HuH-7.5 (cell line): ENCODE measurements at places on chromosomes 3 and 15.

DNA sequence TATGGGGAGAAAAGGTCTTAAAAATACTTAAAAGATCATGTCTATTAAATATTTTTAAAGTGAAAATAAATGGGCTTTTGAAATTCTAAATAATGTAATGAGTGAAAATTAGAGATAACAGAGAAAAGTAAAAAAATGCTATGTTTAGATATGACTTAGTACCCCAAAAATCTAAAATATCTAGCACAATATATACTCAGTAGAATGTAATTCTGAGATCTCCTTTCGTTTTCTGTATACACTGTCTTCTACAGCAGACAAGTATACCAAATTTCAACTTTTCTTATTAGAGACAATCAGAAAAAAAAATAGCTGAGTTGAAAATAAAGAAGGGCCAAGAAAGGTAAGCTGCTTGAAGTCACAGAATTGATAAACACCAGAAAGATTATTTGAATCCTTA, 140.8 kb downstream of the ADAM10 start:
- no peak for DNase-seq

DNA sequence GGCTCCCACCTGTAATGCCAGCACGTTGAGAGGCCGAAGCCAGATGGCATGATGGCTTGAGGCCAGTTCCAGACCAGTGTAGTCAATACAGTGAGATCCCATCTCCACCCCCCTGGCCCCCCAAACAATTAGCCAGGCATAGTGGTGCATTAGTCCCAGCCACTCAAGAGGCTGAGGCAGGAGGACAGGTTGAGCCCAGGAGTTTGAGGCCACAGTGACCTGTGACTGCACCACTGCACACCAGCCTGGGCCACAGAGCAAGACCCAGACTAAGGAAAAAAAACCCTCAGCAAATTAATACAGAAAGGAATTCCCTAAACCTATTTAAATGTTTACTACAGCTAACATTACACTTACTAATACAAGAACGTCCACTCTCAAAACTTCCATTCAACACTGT, 424.6 kb downstream of the SHQ1 start:
- DNase-seq = no peak

DNA sequence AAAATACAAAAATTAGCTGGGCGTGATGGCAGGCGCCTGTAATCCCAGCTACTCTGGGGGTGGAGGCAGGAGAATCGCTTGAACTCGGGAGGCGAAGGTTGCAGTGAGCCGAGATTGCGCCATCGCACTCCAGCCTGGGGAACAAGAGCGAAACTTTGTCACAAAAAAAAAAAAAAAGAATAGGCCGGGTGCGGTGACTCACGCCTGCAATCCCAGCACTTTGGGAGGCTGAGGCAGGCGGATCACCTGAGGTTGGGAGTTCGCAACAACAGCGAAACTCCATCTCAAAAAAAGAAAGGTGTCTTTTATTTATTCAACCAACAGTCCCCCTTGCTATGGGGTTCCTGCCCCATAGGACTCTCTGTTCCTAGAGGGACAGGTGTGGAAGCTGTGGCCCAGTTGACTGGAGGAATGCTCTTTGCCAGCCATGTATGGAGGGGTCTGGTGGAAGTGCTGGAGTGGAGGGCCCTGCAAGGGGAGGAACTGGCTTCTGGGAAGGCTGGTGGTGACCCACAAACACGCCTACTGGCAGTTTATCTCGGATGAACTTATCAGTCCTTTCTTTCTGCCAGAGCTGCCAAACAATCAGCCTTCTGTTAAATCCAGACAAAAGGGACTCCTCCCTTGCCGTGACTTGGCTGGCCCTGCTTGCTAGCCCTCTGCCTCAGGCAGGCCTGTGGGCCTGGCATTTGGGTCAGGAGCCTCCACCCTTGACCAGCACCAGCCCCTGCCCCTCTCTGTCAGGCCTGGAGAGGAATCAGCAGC, 4.6 kb upstream of the DAG1 start:
- peak; percentile 46 for DNase-seq

DNA sequence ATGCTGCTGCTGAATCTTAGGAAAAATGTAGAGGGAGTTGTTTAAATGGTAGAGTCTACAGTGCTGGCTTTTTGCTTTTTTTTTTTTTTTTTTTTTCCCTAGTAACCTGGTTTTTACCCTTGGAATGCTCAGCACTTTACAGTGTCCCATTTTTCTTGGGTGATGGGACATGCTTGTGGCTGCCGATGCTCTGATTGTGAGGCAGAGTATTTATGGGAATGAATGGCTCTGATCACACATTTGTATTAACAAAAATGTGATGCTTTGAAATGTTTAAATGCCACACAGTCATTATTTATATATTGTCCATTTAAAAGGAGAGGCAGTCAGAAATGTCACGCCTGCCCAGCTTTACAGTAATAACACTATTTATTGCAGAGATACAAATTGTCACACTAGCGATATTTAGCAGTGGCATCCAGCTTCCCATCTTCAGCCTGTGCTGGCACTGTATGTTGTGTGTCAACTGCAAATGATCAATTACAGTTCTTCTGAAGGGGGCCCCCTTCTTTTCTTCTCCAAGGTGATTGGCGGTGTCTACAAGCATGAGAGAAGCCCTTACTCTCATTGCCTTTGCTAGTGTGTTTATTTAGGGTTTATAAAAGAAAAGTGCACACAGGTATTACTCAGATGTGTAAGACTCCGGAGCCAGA, 30.9 kb upstream of the IGF1R start:
- DNase-seq = no peak

DNA sequence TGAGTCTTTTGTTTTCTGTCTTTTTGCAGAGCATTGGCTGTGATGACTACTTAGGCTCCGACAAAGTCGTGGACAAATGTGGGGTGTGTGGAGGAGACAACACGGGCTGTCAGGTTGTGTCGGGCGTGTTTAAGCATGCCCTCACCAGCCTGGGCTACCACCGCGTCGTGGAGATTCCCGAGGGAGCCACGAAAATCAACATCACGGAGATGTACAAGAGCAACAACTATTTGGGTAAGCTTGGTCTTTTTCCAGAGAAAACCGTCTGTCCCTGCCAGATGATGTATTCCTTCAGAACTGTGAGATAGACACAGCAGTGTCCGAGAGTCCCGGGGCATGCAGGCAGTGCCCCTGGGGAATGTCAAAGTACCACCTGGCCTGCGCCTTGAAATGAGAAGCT, 149.9 kb upstream of the NR2E3 start:
- DNase-seq = no peak

DNA sequence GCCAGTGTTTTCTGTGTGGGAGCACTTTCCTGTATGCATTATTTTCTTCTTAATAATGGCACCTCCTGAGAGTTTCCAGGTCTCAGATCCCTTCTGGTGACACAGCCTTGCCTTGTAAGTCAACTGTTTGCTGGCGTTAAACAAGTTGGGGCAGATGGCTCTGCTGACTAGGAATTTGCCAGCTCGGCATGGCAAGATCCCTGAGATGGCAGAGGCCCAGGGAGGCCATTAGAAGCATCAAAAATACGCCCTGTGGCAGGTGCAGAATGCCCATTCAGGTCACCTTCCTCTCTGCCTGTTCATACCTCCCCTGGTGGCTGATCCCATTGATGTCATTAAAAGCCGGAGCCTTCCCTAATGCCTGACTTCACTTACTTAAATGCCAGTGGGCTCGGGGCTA, 320.9 kb upstream of the CTDSPL start:
- no peak for DNase-seq

- no peak for DNase-seq
Measured at GRCh38 chr3:187198490-187198889, 1.2 kb downstream of the RTP1 start.

DNA sequence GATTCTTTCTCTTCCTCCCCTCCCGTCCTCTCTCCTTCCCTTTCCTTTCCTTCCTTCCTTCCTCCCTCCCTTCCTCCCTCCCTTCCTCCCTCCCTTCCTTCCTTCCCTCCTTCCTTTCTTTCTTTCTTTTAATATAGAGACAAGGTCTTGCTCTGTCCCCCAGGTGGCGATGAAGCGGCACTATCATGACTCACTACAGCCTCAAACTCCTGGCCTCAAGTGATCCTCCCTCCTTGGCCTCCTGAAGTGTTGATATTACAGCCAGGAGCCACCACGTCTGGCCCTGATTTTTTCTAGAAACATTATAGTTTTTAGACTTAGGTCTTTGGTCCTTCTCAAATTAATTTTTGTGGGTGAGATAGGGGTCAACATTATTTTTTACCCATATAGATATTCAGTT, 15.5 kb downstream of the GRM2 start:
- no peak for DNase-seq

- DNase-seq = no peak
Measured at GRCh38 chr15:63256433-63257274, 20.8 kb upstream of the APH1B start.

DNA sequence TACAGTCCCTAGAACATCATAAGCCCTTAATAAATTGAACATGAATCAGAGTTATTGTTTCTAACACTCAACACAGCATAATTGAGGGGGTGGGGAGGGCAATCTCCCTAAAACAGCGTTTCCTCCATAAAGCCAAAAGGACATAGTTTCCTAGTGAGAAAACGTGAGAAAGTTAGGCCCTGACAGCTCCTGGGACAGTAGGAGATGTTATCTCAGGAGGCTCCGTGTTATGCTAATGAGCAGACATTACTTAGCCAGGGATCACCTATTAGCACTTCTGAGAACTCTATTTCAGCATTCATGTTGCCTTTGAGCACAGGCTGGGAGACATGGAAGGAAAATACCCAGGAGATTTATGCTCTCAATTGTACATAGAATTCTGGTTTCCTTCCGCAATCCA, 229.1 kb upstream of the ADAMTS9 start:
- DNase-seq = no peak

GRCh38 chr3:31010491-31010890, 116.0 kb upstream of the GADL1 start:
- no peak for DNase-seq
